Stimulated activated CD8-positive, alpha-beta memory T cell treated with anti-CD3 and anti-CD28 coated beads, Interleukin-7, amount 100 ng/mL, for 24 hours (primary cell): ENCODE measurements at places on chromosomes 1 and 21.

- DNase-seq, result no peak
Measured at GRCh38 chr1:152191260-152191659, 32.2 kb upstream of the RPTN start.

- DNase-seq, result no peak
Measured at GRCh38 chr1:51690285-51690961, 73.5 kb downstream of the OSBPL9 start.

DNA sequence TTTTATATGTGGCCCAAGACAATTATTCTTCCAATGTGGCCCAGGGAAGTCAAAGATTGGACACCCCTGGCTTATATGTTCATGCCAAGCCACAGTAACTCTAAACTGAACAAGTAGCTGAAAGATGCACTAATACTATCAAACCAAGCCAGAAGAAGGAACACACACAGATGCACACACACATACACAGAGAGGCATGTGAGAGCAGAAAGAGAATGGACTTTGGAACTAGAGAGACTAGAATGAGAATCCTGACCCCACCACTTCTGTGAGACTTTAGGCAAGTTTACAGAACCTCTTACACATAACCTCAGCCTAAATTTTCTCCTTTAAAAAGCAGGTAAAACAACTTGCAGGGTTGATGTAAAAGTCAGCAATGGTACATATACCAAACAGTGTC lies 11.2 kb upstream of the TMEM81 start:
- DNase-seq, result no peak

- no peak for DNase-seq
Measured at GRCh38 chr21:39518847-39519210, 67.1 kb downstream of the SH3BGR start.

DNA sequence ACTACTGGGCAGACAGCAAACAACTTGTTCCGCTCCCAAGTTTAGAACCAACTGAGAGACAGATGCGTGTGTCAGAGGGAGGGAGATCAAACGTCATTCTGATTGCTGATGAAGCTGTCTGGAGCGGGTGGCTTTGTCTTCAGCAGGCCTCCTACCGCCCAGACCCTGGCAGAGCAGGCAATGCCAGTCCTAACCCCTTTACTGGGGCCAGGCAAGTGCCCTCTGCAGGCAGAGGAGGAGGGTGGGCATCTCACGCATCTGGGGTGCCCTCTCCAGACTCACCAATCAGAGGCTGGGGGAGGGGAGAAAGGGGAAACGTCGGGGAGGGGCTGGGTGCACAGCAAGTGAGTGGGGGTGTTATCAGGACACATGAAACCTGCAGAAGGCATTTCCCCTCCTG lies 126.6 kb downstream of the ACTL8 start:
- DNase-seq, result no peak
